Stimulated activated CD8-positive, alpha-beta memory T cell treated with anti-CD3 and anti-CD28 coated beads, Interleukin-4, amount 100 ng/mL, for 4 hours (primary cell): ENCODE measurements at places on chromosomes 7 and 10.

DNA sequence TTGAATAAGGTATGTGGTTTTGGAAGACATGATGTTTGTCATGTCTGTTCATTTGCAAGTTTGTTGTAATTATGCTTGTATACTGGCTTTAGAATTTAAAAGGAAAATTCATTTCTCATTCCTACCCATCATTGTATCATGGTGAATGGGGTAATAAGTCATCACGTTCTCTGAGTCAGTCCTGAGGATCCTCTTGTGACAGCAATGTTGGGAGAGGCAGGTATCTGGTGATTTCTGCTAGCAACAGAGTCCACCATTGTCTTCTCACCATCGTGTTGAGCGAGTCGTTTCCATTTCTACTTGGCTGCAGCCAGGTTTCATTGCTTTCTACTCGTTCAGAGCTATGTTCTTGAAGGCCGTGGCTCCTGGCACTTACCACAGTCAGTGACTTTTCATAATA, 16.3 kb downstream of the CUL1 start:
- no peak for DNase-seq

GRCh38 chr10:82826132-82826531, 951.1 kb downstream of the NRG3 start:
- DNase-seq = no peak

DNA sequence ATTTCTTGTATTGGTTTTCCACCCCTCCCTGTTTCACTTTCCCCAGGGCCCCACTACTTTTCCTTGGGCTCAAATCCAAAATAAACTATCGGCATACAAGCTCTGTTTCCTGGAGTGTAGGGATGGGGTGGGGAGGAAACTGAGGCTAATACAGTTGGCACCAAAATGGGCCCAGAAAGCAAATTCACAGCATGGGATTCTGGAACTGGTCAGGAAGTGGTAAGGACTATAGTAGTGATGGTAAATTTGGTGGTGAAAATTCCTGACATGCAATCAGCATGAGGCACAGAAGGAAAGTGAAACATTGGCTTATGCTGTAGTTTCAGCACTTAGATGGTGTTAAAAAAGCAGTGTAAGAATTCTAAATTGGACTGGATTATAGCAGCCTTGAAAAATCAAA, 8.7 kb upstream of the SAMD9L start:
- DNase-seq = no peak

DNA sequence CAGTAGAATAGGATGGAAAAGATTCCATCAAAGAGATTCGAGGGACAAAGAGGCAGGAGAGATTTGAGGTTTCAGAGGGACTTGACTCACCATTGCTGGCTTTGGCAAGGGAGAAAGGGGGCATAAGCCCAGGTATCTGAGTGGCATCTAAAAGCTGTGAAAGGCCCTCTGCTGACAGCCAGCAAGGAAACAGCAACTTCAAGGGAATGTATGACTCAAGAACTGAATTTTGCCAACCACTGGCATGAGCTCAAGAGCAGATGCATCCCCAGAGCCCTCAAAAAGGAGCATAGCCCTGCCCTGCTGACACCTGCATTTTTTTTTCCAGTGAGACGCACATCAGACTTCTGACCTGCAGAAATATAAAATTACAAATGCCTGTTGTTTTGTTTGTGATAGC, 19.6 kb upstream of the ADAM12 start:
- DNase-seq = no peak

DNA sequence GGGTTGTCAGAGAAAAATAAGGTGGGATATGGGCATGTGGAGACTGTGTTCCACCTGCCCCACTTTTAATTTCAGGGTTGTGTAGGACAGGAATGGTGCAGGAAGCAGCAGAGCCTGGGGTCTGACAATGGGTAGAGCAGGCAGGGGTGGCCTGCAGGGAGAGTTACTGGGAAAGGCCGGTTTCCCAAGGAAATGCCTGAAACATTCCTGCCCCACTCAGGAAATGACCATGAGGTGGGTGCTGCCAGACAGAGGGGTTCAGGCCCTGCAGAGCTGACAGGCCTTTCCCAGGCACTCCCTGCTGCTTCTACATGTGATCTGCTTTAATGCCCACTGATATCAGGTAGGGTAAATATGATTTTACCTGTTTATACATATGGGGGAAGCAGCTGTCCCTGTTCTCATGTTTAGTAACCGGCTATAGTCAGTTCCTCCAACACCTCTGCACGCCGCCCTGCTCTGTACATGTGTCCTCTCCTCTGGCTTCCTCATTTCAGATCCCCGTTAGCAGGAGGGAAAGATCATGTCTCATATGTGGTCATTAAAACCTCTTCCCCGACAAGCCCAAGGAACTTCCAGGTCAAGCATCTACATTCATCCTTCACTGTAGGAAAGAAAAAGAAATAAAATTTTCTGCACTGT, 118.6 kb upstream of the PRSS58 start:
- no peak for DNase-seq

DNA sequence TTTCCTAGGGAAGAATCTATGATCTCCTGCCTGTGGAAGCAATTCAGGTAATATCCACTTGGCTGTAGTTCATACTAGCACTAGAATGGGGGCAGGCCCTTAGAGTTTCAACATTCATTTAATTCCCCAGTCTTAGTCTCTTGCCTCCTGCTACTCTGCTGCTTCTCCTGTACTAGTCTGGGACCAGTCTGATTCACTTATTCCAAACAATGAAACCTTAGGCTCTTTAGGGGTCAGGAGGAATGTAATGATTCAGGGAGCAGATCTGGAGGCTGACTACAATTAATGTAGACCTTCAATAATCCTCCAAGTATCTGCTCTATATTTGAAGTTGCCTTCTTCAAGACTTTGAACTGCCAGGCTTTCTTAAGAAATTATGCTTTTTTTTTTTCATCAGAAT, 101.8 kb downstream of the GNAT3 start:
- no peak for DNase-seq

DNA sequence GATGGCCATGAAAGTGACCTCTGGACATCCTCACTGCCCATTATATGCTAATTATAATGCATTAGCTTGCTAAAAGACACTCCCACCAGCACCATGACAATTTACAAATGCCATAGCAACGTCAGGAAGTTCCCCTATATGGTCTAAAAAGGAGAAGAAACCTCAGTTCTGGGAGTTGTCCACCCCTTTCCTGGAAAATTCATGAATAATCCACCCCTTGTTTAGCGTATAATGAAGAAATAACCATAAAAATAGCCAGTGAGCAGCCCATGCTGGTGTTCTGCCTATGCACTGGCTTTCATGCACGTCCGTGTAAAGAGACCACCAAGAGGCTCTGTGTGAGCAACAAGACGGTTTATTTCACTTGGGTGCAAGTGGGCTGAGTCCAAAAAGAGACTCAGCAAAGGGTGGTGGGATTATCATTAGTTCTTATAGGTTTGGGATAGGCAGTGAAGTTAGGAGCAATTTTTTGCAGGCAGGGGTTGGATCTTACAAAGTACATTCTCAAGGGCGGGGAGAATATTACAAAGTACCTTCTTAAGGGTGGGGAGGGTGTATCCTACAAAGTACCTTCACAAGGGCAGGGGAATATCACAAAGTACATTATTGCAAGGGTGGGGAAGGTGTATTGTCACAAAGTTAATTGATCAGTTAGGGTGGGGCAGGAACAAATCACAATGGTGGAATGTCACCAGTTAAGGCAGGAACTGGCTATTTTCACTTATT, 45.6 kb downstream of the LBX1 start:
- no peak for DNase-seq

GRCh38 chr7:37993060-37993501, 72.6 kb downstream of the EPDR1 start:
- no peak for DNase-seq

GRCh38 chr10:78290131-78290750, 256.6 kb downstream of the RPS24 start:
- DNase-seq = no peak

- DNase-seq = no peak
These were observed 109.6 kb downstream of the WNT2 start for GRCh38 chr7:117212969-117213877.

DNA sequence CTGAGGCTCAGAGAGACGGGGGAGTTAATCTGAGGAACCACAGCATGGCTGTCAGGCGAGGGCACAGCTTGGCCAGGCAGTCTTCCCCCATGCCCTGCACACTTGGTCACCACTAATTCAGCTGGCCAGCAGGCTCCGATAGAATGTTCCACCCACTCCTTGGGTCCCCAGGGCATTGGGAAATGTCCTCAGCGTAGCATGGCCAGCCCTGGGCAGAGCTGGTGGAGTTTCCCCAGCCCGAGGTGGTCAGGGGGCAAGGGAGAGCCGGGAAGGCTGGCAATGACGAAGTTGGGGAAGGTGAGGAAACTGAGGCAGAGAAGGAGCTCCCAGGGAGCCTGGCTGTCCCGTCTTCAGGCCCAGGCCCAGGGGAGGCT, 12.1 kb upstream of the GRIFIN start:
- no peak for DNase-seq

- no peak for DNase-seq
These were observed 2.8 kb upstream of the OR6V1 start for GRCh38 chr7:143049362-143049761.

- no peak for DNase-seq
These were observed 15.6 kb downstream of the UBTD1 start for GRCh38 chr10:97514344-97514743.

GRCh38 chr10:129680661-129681344, 213.8 kb downstream of the MGMT start:
- no peak for DNase-seq

- DNase-seq = no peak
These were observed 62.0 kb downstream of the BBS9 start for GRCh38 chr7:33191340-33191739.

DNA sequence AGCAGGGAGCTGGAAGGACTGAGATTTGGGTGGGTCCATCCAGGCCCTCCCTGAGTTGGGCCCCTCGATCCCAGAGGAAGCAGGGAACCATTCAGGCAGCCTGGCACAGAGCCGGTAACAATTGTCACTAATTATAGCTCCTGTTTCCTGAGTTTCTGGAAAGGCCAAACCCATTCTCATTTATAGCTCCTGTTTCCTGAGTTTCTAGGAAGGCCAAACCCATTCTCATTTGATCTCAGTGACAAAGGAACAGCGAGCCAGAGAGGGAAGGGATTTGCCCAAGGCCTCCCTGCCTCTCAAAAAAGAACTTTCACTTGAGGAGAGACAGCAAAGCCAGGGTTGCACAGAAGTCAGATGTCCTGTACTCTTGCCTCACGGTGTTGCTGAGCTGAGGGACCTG, 521.9 kb downstream of the TYW1 start:
- no peak for DNase-seq

- no peak for DNase-seq
These were observed 118.1 kb downstream of the ARL4A start for GRCh38 chr7:12805518-12805928.

- DNase-seq = no peak
These were observed 106.8 kb downstream of the UBE2H start for GRCh38 chr7:129845972-129846327.

GRCh38 chr10:28410420-28411135, 107.7 kb upstream of the MPP7 start:
- DNase-seq = no peak

DNA sequence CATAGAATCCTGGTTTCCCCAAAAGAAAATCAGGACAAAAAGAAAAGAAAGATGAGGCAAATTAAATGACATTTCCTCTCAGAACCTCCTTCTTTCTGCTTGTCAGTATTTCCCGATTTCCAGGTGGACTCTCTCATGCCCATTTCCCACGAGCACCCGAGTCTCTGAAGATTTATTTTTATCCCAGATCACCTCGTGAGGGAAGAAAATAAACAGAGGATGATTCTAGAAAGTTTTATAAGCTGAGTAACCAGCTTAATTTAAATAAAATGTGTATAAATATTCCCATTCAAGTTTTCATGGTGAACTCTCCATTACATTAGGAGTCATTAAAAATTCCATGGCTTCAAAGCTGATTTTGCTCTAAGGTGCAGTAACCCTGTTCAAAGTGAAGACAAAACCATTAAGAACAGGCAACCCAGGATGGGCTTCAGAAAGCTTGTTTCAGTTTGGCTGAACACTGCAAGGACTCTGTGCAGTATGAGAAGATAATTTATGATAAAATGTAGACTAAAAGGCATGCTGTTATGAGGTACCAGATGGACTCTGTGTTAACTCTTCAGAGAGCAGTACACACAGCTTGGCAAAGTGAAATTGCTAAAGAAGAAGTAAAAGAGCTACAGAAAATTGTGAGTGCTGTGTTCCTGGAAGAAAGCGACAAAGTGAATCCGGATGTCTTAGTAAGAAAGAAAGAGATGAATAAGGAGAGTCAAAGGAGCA, 521.3 kb upstream of the LRRN3 start:
- DNase-seq = no peak

GRCh38 chr7:158748335-158748734, 43.7 kb upstream of the NCAPG2 start:
- DNase-seq = no peak

DNA sequence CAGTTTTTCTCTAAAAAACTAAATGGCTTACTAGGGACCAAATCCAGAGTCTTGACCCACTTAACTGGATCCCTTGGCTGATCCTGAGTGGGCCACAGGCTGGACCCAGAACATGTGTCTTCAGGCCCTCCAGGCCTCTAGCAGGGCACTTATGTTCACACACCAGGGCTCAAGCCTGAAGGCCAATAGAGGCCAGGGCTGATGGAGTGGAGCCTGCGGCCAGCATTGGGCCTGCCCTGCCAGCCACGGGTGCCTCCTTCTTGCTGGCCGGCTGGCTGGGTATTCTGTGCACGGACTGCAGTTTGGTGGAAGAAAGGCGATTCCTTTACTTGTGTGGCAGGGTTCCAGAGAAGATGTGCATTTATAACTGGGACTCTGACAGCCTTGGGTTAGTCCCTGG, 103.0 kb upstream of the ZNF32 start:
- no peak for DNase-seq

DNA sequence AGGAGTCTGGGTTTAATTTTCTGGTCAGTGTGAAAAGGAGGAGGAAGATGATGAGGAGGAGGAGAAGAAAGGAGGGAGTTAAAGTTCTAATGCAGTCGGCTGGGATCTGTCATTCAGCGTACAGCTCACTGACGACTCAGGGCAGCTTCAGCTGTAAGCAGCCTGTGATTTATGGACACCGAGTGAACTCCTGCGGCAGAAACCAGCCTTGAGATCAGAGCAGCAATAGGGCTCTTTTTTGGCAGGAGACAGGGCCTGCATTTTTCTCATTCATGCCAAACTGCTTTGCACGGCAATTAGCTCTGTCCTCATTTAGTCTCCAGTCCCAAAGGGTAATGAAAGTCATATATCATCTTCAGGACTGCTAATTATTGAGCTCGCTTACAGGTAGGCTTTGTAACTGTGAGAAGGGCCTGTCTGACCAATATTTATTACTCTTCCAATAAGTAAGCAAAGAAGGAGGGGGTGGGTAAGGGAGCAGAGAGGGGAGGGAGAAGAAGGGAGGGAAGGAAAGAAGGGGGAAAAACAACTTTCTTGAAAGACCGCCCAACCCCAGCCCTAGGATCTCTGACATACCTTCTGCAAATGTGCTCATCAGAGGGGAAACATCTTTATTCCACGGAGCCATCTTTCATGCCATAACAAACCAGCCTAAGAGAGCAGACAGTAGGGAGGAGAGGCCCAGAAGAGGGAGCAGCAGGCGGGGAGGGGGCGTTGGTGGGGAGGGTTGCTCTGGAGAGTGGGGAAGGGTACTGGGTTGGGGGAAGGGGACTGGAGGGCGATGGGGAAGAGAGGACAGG, 48.1 kb upstream of the COMTD1 start:
- no peak for DNase-seq
